PC-9 (cell line): ENCODE measurements at places on chromosomes 7 and 10. TPM values are rescaled to one million over a fixed set of nuclear protein-coding genes. Genes with fewer than 3 reads are reported as not detected.

DNA sequence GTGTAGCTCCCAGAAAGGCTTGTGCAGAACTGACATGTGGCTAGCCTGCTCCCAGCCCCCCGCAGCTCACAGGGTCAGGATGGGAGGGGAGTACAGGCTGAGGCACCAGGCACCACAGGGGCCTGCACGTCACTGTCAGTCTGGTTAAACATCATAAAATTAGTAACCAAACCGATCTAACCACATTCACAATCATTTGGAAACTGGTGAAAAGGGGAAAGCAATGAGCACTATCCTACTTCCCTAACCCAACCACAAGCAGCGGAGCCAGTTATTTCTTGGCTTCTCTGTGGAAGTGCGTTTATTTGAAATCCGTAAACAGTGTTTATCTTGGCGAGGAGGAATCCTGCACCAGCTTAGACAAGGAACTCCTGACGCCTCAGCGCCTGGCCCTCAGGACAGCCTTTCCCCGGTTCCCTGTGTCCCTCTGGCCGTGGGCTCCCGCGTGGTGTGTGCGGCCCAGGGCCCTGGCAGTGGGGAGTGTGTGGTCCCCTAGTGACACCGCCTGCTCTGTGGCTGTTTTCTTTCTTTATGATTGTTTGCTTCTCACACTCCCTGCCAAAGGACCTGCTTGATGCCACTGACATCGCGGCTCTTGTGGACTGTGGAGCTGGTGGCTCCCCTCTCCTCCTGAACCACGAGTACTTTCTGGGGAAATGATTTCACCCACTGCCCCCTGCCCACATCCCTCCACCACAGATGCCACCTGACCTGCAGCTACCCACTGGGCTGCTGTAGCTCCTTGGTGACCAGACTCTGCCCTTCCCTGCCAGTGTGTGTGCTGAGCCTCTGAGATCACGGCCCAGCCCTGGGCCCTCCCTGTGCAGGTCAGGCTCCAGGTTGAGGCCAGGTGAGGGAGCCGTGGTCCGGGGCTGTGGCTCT lies 38.0 kb downstream of the INPP5A start:
- peaks cover 61% of the 10 kb centered on the region for H3K4me1 ChIP-seq
- peak overlapping the region; percentile 83 for H3K27ac ChIP-seq
- no peaks in the 10 kb centered on the region for H3K36me3 ChIP-seq
- peak; percentile 42 for DNase-seq
- no peaks in the 10 kb centered on the region for H3K27me3 ChIP-seq

The MSMB gene
- not detected in 2 replicates for total RNA-seq

The SPDYE6 gene
- total RNA-seq: not detected in 2 replicates

DNA sequence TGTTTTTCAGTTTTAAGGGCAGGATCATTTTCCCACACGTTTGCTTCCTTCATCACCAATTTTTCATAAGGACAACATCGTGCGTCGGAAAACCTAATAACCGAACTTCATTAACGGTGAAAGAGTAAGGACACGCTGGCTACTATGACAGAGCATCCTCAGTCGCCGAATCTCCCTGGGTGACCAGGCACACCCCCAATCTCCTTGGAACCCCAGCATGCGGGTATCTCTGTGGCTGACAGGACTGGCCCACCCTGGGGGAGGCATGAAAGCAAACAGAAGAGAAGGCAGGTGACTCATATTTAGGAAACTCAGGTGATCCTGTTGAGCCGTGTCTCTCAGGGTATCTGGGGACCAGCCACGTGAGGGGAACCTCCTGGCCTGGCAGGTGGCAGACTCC lies 134.2 kb downstream of the DIP2C start:
- H3K36me3 ChIP-seq: no peaks in the 10 kb centered on the region
- peaks cover 44% of the 10 kb centered on the region for H3K27me3 ChIP-seq
- DNase-seq: no peak
- no peak overlapping the region for H3K27ac ChIP-seq
- H3K4me3 ChIP-seq: no peak overlapping the region

GRCh38 chr10:101617102-101617823 lies 29.1 kb downstream of the DPCD start:
- H3K36me3 ChIP-seq: no peaks in the 10 kb centered on the region
- no peaks in the 10 kb centered on the region for H3K27me3 ChIP-seq
- no peak for DNase-seq

- no peak for DNase-seq
- H3K27ac ChIP-seq: no peak overlapping the region
Observed at GRCh38 chr7:92609921-92610518, 19.8 kb upstream of the FAM133B start.

DNA sequence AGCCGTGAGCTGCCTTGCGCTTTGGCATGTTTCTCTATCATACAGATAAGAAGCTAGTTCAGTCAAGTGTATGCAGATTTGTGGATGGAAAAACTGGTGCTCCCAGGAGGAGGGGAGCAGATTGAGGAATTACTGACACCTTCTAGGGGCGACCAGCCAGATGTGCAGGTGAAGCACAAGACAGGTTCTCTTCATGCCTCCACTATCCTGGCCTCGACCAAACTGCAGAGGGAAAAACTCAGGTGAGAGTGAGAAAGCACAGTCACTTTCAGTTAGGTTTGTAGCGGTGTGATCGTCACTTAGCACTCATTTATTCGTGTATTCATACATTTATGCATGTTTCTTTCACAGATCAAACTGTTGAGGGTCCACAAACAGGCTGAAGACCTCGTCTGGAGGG lies 600 bp upstream of the DBNL start:
- peak; percentile 33 for DNase-seq
- H3K36me3 ChIP-seq: 0 out of 2 replicates have a peak, but pooled peaks cover 6% of the 10 kb centered on the region
- no peaks in the 10 kb centered on the region for H3K27me3 ChIP-seq
- peak overlapping the region; percentile 85 for H3K4me3 ChIP-seq
- no peak overlapping the region for H3K27ac ChIP-seq

The RAPGEF5 gene
- 16.4 and 16.6 TPM in 2 replicates for total RNA-seq

DNA sequence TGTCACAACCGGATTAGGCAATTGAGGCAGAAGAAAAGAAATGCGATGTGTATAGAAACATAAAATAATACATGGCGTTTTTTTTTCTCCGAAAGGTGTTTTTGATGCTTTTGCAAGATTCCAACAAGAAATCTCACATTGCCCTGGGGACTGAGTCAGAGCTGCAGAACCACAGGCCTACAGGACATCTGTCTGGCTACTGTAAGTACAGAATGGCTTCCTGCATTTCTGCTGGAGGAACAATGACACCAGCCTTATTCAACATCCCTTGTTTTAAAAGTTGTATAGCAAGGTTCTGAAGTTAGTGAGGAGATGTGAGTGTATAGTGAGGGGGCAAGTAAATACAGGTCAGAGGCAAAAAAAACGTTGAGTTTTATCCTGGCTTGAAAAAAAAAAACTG lies 256.4 kb downstream of the ABCA13 start:
- H3K36me3 ChIP-seq: no peaks in the 10 kb centered on the region
- no peak overlapping the region for H3K4me3 ChIP-seq
- no peaks in the 10 kb centered on the region for H3K4me1 ChIP-seq
- DNase-seq: no peak
- H3K27me3 ChIP-seq: no peaks in the 10 kb centered on the region
